ENCODE measurements at places on chromosomes 2 and 18. TPM values are rescaled to one million over a fixed set of nuclear protein-coding genes. Genes with fewer than 3 reads are reported as not detected.
A peak's percentile ranks its signal among the peaks of the same experiment; 100 is the strongest.

Gene NPPC
- polyA plus RNA-seq = 5.1 TPM

Gene HMSD
- 0.18 TPM for polyA plus RNA-seq

Gene SLC8A1
- polyA plus RNA-seq = 11.2 TPM

Gene PELI1
- polyA plus RNA-seq = 21.0 TPM

Gene DUSP19
- 1.7 TPM for polyA plus RNA-seq

Gene CIB4
- not detected for polyA plus RNA-seq

Gene L3MBTL4
- polyA plus RNA-seq = 1.3 TPM

DNA sequence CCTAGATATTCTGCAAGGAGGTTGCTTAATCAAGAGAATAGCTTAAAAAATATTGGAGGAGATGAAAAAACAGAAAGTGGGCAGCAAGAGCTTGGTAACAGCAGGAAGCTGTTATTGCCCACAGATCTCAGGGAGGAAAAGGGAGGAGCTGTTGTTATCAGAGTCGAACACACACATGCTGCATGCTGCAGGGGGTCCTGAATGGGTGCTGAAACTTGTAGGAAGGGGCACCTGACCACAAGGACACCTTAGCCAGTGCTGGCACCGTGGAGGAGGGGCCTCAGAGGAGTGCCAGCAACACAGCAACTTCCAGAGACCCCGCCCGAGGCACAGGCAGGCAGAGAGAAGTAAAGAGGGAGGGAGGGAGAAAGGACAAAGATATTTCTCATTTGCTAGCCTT is 332.9 kb downstream of the SOCS6 start:
- no peaks in the 10 kb centered on the region for H3K4me1 ChIP-seq
- no peak overlapping the region for H3K4me3 ChIP-seq
- DNase-seq = no peak
- no peak overlapping the region for H3K27ac ChIP-seq
- H3K36me3 ChIP-seq = no peaks in the 10 kb centered on the region

DNA sequence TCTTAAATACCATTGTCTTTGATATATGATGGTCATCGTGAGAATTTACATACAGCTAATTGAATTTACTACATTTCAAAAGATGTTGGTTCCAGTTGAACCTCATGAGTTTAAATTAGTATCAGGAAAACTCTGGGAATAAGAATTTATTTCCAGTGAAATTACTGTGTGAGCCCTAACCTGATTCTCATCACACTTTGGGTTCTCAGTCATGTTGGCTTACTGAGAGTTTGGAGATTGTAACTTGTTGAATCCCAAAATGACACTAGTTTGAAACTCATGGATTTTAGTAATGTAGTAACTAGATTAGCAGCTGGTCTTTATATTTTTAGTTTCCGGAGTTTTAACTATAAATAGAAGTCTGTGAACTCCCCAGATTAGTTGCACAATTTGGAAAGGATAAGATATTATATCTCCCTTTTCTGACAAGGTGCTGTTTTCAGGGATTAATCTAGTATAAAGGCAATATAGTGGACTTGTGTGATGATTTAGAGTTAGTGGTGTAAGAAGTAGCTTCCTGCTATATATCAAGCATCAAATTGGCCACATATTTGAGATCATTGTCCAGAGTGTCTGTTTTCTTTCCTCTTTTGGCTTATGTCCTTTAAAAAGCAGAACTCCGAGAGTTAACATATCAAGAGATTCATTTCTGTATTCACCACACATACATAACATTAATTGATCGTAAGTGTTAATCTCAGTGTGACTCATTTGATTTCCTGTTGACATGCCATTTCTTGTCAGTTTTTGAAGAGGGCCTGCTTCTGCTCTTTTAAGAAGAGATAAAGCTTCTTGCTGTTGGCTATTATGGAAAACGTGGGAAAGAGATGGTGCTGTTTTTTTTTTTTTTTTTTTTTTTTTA is 15.7 kb downstream of the NDUFV2 start:
- H3K4me3 ChIP-seq = no peak overlapping the region
- DNase-seq = no peak
- peaks cover 7% of the 10 kb centered on the region for H3K4me1 ChIP-seq
- no peaks in the 10 kb centered on the region for H3K27me3 ChIP-seq
- H3K36me3 ChIP-seq = peaks cover 6% of the 10 kb centered on the region

DNA sequence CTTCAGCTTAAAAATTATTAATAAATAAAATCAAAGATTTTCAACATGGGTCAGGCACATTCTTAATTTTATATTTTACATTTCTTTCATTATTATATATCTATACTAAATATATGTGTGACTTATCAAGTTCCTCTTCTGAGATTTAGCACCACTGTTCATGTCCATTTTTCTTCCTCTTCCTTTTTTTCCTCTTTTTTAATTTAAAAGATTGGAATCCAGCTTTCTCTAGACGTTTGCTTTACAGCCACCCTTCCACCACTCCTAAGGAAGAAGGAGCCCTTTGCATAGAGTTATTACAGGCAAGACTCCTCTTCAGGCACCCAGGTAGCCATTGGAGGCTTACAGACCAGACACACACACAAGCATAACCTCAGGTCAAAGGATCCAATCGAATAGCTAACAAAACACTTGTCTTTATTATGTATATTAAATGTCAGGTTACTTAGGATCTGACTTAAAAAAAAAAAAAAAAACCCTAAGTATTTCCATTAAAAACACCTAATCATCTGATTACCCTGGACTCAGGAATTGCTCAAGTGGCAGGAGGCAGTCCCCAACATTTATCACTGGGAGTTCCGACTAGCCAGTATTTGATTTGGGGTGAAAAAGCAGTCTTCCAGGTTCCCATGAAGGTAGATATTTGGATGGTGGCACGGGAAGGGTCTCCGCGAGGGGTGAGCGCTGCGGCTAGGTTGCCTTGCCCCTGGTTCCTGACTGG is 2.4 kb upstream of the ZEB2 start:
- no peaks in the 10 kb centered on the region for H3K36me3 ChIP-seq
- peaks cover 8% of the 10 kb centered on the region for H3K27me3 ChIP-seq
- H3K27ac ChIP-seq = peak overlapping the region; percentile 99
- H3K4me1 ChIP-seq = peaks cover 24% of the 10 kb centered on the region
- peak overlapping the region; percentile 52 for H3K4me3 ChIP-seq

- H3K4me3 ChIP-seq = no peak overlapping the region
- H3K27me3 ChIP-seq = peaks cover 32% of the 10 kb centered on the region
- H3K4me1 ChIP-seq = no peaks in the 10 kb centered on the region
Observed at GRCh38 chr18:8526332-8526731, 82.9 kb upstream of the RAB12 start.

- no peak overlapping the region for H3K27ac ChIP-seq
- no peak overlapping the region for H3K4me3 ChIP-seq
- H3K36me3 ChIP-seq = no peaks in the 10 kb centered on the region
- no peak for DNase-seq
Observed at GRCh38 chr2:3636586-3637310, 21.3 kb upstream of the ALLC start.

GRCh38 chr2:101341421-101341820 is 32.9 kb upstream of the RNF149 start:
- H3K4me3 ChIP-seq = no peak overlapping the region
- no peak for DNase-seq

DNA sequence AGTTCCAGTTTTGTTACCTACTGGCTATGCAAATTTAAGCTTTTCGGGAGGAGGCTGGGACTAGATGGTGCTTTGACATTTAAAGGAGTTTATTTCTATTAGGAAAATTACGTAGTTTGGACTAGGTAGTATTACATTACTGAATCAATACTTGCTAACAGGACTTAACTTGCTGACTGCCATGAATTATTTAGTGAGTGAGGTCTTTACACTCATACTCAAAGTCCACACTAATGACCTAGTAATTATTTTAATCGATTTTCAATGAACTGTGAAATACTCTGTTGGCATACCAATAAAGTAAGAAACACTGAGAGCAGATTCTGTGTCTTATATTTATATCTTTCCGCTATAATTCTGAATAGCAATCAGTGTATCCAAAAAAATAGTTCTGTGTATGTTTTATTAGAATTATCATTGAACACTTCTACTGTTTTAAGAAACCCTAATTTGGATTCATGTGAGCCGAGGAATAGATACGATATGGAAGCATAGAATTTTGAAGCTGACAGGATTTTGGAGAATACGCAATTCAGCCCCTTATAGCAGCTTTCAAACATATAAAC is 55.0 kb downstream of the CHST9 start:
- no peaks in the 10 kb centered on the region for H3K4me1 ChIP-seq
- H3K36me3 ChIP-seq = no peaks in the 10 kb centered on the region
- H3K4me3 ChIP-seq = no peak overlapping the region
- DNase-seq = no peak

- H3K4me3 ChIP-seq = no peak overlapping the region
- no peaks in the 10 kb centered on the region for H3K4me1 ChIP-seq
- no peaks in the 10 kb centered on the region for H3K27me3 ChIP-seq
- no peaks in the 10 kb centered on the region for H3K36me3 ChIP-seq
- no peak for DNase-seq
Observed at GRCh38 chr18:27967913-27968824, 208.8 kb downstream of the CDH2 start.

DNA sequence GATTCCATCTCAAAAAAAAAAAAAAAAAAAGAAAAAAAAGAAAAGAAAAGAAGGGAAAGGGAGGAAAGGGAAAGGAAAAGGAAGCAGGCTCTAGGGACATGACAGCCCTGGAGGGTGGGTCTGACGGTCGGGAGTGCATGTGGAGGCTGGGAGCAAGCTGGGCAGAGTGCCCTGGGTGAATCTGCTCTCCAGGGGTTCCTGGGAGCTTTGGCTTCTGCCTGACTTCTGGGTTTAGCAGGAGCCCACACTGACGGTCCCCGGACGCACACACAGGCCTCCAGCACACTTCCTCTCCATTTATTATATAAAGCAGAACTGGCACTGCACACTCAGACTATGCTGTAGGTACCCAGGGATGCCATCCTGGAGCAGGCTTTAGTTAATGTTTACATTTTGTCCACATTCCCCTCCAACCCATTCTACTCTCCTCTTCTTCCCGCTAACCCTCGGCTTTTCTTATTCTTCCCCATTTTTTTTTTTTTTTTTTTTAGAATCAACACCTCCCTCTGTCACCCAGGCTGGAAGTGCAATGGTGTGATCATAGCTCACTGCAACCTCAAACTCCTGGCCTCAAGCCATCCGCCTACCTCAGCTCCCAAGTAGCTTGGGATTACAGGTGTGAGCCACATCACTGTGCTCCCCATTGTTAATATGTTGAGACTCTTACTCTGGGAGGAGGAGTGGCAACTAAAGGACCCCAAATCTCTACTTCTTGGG is 151.1 kb upstream of the SLC1A4 start:
- DNase-seq = peak; percentile 41
- H3K36me3 ChIP-seq = no peaks in the 10 kb centered on the region
- H3K27me3 ChIP-seq = no peaks in the 10 kb centered on the region
- H3K4me3 ChIP-seq = no peak overlapping the region

- DNase-seq = no peak
- no peak overlapping the region for H3K27ac ChIP-seq
- no peak overlapping the region for H3K4me3 ChIP-seq
- no peaks in the 10 kb centered on the region for H3K27me3 ChIP-seq
Observed at GRCh38 chr18:7447318-7448028, 119.6 kb upstream of the PTPRM start.

- peaks cover 21% of the 10 kb centered on the region for H3K36me3 ChIP-seq
- H3K4me1 ChIP-seq = peaks cover 65% of the 10 kb centered on the region
- H3K27me3 ChIP-seq = no peaks in the 10 kb centered on the region
- DNase-seq = no peak
Observed at GRCh38 chr2:239198221-239198620, 202.6 kb downstream of the HDAC4 start.

- H3K27ac ChIP-seq = no peak overlapping the region
- DNase-seq = no peak
- peaks cover 4% of the 10 kb centered on the region for H3K36me3 ChIP-seq
Observed at GRCh38 chr2:70006447-70006784, 45.0 kb upstream of the ASPRV1 start.

GRCh38 chr2:165876269-165876668 is 77.3 kb downstream of the TTC21B start:
- no peak overlapping the region for H3K4me3 ChIP-seq
- H3K27me3 ChIP-seq = no peaks in the 10 kb centered on the region
- DNase-seq = no peak
- H3K27ac ChIP-seq = no peak overlapping the region
- H3K4me1 ChIP-seq = no peaks in the 10 kb centered on the region

DNA sequence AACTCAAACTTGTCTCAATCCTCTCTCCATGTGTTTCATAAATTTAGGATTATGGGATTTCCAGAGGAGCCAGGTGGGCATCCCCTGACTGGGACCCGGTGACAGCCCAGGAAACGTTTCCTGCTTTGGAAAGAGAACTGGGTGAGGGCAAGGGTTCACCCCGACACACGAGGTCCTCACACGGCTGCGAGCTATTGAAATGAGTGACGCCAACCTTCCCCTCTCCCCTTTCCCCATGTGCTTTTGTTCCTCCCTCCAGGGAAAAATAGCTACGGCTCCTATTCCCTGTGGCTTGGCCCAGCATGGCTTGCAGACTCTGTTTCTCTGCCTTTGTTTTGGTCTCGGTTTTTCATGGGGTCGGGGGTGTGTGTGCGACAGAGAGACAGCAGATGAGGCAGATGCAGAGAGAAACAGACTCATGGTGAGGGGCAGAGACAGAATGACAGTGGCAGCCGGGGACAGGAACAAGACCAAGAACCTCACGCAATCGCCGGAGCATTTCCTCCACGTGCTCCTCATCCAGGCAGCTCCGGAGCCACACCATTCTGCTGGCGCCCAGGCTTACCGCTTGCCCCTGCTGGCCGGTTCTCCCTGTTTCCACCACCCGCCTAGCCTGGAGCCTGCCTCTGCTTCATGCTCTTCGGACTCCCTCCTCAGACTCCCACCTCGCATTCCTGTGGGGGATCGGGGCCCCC is 238.5 kb downstream of the DYSF start:
- H3K4me1 ChIP-seq = peaks cover 32% of the 10 kb centered on the region
- H3K4me3 ChIP-seq = no peak overlapping the region

DNA sequence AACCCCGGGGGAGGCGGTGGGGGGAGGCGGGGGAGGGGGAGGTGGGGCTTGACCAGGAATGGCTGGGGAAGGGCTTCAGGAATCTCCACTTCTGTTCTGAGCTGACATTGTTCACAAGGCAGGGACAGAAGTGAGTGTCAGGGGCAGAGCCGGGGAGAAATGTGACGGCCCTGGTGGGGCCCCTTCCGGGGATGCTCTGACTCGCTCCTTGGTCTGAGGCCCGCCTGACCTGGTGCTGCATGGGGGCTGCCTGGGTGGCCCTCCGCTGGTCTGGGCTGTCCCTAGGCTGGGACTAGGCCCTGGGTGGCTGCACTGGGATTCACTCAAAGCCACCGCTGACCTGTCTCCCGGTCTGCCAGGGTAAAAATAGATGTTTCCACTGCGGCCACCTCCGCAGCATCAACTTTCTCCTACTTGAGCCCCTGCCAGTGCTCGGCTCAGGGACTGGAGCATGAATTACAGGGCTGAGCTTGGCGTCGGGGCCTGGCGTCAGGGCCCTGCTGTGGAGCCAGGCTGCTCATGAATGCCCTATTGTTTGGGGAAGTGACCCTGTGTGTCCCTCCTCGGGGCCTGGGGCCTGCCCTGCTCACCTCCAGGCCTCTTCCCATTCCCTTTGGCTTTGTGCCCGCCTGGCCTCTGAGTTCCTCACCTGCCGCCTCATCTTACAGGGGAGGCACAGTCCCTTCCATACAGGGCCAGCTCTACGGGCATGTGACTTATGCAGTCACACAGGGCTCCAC is 247.5 kb downstream of the DYSF start:
- peaks cover 3% of the 10 kb centered on the region for H3K27me3 ChIP-seq
- DNase-seq = peak; percentile 94
- H3K27ac ChIP-seq = peak overlapping the region; percentile 83
- no peaks in the 10 kb centered on the region for H3K36me3 ChIP-seq
- no peak overlapping the region for H3K4me3 ChIP-seq

GRCh38 chr2:191166111-191166755 is 15.4 kb upstream of the STAT4 start:
- peak; percentile 74 for DNase-seq
- H3K4me3 ChIP-seq = no peak overlapping the region
- H3K27ac ChIP-seq = peak overlapping the region; percentile 23

- no peak overlapping the region for H3K4me3 ChIP-seq
- H3K27me3 ChIP-seq = no peaks in the 10 kb centered on the region
- no peaks in the 10 kb centered on the region for H3K36me3 ChIP-seq
- peak; percentile 79 for DNase-seq
- no peaks in the 10 kb centered on the region for H3K4me1 ChIP-seq
Observed at GRCh38 chr18:68034296-68034695, 517.8 kb upstream of the DSEL start.
